ENCODE measurements at places on chromosomes 3 and 15. TPM values are rescaled to one million over a fixed set of nuclear protein-coding genes. Genes with fewer than 3 reads are reported as not detected.

CILP gene
- total RNA-seq = 66.8 TPM

DNA sequence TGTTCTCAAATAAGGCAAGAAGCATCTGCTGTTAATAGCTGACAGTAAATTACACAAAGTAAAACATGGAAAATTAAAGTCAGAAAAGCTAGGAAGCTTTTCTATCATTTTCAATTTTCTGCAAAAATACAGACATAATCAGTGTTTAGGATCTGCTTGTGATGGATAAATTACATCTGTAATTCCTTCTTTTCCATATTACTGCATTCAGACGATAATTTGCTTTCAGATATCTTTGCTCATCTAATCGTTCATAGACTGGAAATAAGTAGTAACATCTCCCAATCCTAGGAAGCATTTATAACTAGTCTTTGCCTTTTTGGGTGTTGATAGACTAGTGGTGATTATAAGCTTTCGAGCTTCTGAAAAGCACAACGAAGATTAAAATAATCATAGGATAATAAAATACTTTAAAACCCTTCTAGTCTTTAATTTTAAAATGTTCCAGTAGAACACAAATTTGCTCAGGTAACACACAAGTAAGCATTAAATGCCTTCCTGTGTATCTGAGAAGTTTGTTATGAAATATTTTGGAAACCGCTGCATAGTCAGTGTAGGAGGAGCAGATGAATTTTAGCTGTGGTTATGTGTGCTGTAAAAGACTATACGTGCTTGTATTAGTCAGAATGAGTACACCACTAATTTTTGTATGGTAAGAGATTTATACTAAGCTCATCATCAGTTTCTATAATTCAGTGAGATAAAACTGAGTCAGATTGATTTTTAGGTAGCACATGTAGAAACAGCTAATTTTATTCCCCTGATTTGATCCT, 41.0 kb downstream of the MBNL1 start:
- DNase-seq = no peak

DNA sequence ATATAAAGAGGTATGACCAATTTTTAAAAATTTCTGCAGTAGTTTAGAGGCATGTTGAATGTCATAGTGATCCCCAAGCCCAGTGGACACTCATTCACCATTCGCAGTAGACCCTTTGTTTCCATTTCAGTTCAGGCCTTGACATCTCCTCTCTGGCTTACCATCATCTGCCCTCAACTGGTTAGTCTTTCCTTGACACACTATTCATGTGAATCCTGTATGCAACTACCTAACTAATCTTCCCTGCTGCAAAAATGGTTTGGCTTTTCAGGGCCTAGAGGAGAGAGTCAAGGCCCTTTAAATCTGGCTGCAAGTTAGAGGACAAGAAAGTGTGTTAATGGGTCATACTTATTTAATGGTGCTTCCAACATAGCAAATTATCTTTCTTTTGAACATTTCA, 10.9 kb downstream of the APH1B start:
- no peak for DNase-seq

PLCB2 gene
- 1.4 TPM for total RNA-seq

GRCh38 chr3:3851621-3852323, 52.5 kb downstream of the LRRN1 start:
- no peak for DNase-seq
